Aorta (tissue), 5 donors: ENCODE measurements at places on chromosomes 12 and 14. TPM values are rescaled to one million over a fixed set of nuclear protein-coding genes. Genes with fewer than 3 reads are reported as not detected.

GRCh38 chr12:27101290-27101689 lies 18.9 kb upstream of the C12orf71 start:
- H3K4me1 ChIP-seq = peaks cover 2% of the 10 kb centered on the region
- no peaks in the 10 kb centered on the region for H3K36me3 ChIP-seq
- no peak for DNase-seq
- H3K27ac ChIP-seq = no peak overlapping the region
- no peaks in the 10 kb centered on the region for H3K27me3 ChIP-seq

DNA sequence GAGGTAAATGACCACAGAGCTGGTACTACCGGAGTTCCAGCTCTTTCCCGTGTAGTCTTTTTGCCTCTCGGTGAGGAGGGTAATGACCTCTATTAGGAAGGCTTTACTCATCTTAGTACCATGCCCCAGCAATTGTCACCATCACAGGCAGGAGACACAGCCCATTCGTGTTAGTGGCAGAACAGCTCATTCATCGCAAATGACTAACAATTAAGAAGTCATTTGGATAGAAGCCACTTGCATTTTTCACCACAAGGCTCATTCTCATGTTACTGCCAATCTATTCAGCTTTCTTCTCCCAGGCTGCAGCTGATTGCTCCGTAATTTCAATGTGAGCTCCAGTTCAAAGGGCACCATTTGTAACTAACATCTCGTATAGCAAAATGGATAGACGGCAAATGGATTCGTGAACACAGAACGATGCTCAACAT lies 718.8 kb upstream of the TMEM132C start:
- no peak overlapping the region for H3K4me3 ChIP-seq
- H3K27me3 ChIP-seq = no peaks in the 10 kb centered on the region
- no peaks in the 10 kb centered on the region for H3K36me3 ChIP-seq
- H3K27ac ChIP-seq = no peak overlapping the region

GRCh38 chr12:110037315-110037714 lies 11.0 kb downstream of the C12orf76 start:
- no peak for DNase-seq
- H3K27ac ChIP-seq = no peak overlapping the region
- no peak overlapping the region for H3K4me3 ChIP-seq
- H3K4me1 ChIP-seq = no peaks in the 10 kb centered on the region

DNA sequence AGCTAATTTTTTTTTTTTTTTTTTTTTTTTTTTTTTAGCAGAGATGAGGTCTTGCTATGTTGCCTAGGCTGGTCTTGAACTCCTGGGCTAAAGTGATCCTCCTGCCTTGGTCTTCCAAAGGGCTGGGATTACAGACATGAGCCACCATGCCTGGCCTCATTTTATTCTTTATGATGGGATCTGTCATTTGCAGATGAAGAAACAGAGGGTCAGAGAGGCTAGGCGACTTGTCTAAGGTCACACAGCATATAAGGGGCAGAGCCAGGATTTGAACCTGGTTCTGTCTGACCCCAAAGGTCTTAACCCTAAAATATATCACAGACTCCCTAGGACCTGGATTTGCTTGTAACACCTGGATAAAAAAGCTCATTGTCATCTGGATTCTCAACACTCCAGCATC lies 282.6 kb downstream of the KSR2 start:
- no peak for DNase-seq
- H3K27ac ChIP-seq = no peak overlapping the region
- peaks cover 2% of the 10 kb centered on the region for H3K27me3 ChIP-seq
- H3K4me3 ChIP-seq = no peak overlapping the region

- no peak for DNase-seq
- H3K4me1 ChIP-seq = peaks cover 14% of the 10 kb centered on the region
- no peak overlapping the region for H3K27ac ChIP-seq
Observed at GRCh38 chr14:89264196-89264800, 152.7 kb downstream of the FOXN3 start.

GRCh38 chr14:30573226-30573814 lies 14.4 kb downstream of the G2E3 start:
- no peaks in the 10 kb centered on the region for H3K36me3 ChIP-seq
- H3K4me1 ChIP-seq = peaks cover 5% of the 10 kb centered on the region
- no peaks in the 10 kb centered on the region for H3K27me3 ChIP-seq
- no peak overlapping the region for H3K27ac ChIP-seq
- DNase-seq = no peak

DNA sequence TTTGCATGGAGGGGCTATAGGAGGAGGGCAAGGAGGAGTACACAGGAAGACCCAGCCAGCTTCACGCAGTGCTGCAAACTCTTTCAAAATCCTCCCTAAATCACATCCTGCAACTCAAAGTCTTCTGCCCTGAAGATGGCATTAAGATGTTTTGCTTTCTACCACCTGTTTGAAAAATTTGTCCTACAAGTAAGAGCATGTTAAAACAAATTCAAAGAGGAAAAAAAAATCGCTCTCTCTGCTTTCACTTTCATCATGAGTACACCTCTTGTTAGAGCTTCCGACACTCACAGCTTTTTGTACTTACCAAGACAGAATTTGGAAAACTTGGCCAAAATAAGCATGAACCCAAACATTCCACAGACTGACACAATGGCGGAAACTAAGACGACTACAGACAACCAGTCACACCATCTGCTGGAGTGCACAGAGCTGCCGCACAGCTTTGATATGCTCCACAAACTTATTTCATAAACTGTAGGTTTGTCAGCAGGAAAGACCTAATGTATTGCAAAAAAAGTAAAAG lies 21.3 kb downstream of the GCH1 start:
- no peak for DNase-seq
- H3K4me3 ChIP-seq = peak overlapping the region; percentile 70
- peak overlapping the region; percentile 48 for H3K27ac ChIP-seq
- no peaks in the 10 kb centered on the region for H3K27me3 ChIP-seq
- no peaks in the 10 kb centered on the region for H3K36me3 ChIP-seq
- no peaks in the 10 kb centered on the region for H3K4me1 ChIP-seq

DNA sequence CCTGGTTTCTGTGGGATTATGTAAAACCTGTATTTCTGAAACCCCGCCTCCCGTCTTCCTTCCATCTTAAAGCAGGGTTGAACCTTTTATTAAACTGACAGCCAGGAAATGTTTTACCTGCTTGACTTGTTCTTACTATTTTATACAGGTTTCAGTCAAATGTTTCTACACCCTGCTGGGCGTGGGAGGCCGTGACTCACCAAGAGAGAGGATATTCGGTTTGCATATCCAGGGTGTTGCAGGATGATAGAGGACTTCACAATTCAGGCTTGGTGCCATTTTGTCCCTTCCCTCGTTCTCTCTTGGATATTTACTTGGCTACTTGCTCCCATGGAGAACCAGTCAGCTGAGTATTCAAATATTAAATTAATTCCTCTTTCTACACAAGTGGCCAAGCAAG lies 69.7 kb downstream of the ARF6 start:
- no peak overlapping the region for H3K27ac ChIP-seq
- H3K4me3 ChIP-seq = no peak overlapping the region
- DNase-seq = no peak
- no peaks in the 10 kb centered on the region for H3K36me3 ChIP-seq
- H3K4me1 ChIP-seq = no peaks in the 10 kb centered on the region

DNA sequence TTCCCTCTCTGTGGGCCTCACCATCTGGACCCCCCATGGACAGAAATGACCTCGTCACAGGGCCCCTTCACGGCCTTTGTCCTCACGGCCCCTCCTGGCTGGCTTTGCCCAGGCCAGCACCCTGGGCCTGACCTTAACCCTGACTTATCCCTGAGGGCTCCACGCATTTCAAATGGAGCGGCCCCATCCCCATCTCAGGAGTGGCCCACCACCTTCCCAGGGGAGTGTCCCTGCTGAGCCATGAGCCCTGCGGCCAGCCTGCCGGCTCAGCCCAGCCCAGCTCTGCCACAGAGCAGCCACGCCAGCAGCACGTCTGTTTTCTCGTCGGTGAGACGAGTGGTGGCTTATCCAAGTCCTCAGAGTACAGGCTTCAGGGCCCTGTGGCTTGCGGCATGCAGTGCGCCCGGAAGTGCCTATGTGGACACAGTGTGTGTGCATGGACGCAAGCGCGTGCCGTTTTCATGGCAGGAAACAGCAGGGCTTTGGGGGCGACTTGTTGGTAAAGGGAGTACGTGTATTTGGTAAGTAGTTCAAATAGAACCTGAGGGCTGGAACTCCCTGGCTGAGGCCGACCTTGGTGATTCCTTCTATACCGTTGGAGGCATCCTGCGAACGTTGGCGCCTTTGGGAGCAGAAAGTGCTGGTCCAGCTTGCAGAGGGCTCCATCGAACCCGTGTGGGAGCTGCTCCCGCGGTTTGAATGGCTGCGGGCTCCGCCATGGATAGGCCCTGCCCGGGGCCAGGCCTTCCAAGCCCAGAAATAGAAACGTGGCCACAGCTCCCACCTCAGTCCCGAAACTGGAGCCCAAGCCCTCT lies 52.1 kb downstream of the LRCOL1 start:
- H3K4me1 ChIP-seq = no peaks in the 10 kb centered on the region
- H3K27ac ChIP-seq = no peak overlapping the region
- H3K27me3 ChIP-seq = no peaks in the 10 kb centered on the region
- no peak for DNase-seq

GRCh38 chr14:72755766-72756165 lies 138.1 kb downstream of the DPF3 start:
- H3K27ac ChIP-seq = no peak overlapping the region
- no peaks in the 10 kb centered on the region for H3K27me3 ChIP-seq
- no peak for DNase-seq
- H3K36me3 ChIP-seq = no peaks in the 10 kb centered on the region
- no peak overlapping the region for H3K4me3 ChIP-seq
- H3K4me1 ChIP-seq = no peaks in the 10 kb centered on the region

- no peaks in the 10 kb centered on the region for H3K36me3 ChIP-seq
- H3K4me3 ChIP-seq = no peak overlapping the region
- DNase-seq = no peak
- H3K27me3 ChIP-seq = no peaks in the 10 kb centered on the region
Observed at GRCh38 chr12:131087302-131087818, 133.7 kb downstream of the ADGRD1 start.

- DNase-seq = no peak
- H3K27me3 ChIP-seq = no peaks in the 10 kb centered on the region
- no peak overlapping the region for H3K27ac ChIP-seq
- no peaks in the 10 kb centered on the region for H3K36me3 ChIP-seq
Observed at GRCh38 chr14:61663312-61663979, 31.9 kb upstream of the HIF1A start.

GRCh38 chr12:105748806-105749600 lies 389.8 kb downstream of the NUAK1 start:
- H3K4me3 ChIP-seq = no peak overlapping the region
- no peaks in the 10 kb centered on the region for H3K27me3 ChIP-seq
- peak; percentile 87 for DNase-seq
- peaks cover 9% of the 10 kb centered on the region for H3K4me1 ChIP-seq
- no peaks in the 10 kb centered on the region for H3K36me3 ChIP-seq

- H3K4me1 ChIP-seq = no peaks in the 10 kb centered on the region
- H3K36me3 ChIP-seq = peaks cover 9% of the 10 kb centered on the region
- H3K4me3 ChIP-seq = no peak within 1 kb of the TSS
- no peak within 1 kb of the TSS for H3K27ac ChIP-seq
- DNase-seq = peak; percentile 93
Observed at GRCh38 chr12:6647083-6647604, at the start of gene ACRBP. Gene ACRBP, minus strand, starts transcription at chr12:6647432. Its CDS starts 66 bp downstream, at chr12:6647366.

DNA sequence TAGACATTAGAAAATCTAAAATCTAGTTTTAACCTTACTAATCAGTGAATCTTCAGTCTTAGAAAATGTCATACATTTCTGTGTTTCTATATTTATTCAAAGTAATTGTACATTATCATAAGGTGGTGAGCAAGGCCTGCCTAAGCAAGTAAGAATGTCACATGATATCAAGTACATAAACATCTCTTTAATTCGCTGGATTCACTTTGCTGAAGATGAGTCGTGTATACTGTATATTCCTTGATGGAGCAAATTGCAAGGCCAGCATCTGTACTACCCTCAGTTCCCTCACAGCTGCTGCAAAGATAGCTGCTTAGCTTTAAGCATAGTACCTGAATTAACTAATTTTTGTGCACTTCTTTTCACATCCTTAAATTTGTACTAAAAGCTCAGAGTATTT lies 8.5 kb upstream of the AK7 start:
- no peak for DNase-seq
- no peak overlapping the region for H3K27ac ChIP-seq
- no peaks in the 10 kb centered on the region for H3K36me3 ChIP-seq
- H3K4me3 ChIP-seq = no peak overlapping the region
- H3K4me1 ChIP-seq = no peaks in the 10 kb centered on the region
- no peaks in the 10 kb centered on the region for H3K27me3 ChIP-seq

CLEC14A gene
- total RNA-seq = 36.8 TPM

ENDOU gene
- total RNA-seq = 0.29 TPM

FBXO33 gene
- total RNA-seq = 14.3 TPM

PLEKHD1 gene
- total RNA-seq = 0.26 TPM

GNG2 gene
- 31.9 TPM for total RNA-seq

PLEKHH1 gene
- total RNA-seq = 3.9 TPM

BORCS5 gene
- 18.1 TPM for total RNA-seq

ARF6 gene
- total RNA-seq = 64.0 TPM

SLC25A21 gene
- 1.3 TPM for total RNA-seq

ARHGDIB gene
- total RNA-seq = 119 TPM

NR1H4 gene
- total RNA-seq = not detected
